ENCODE measurements at places on chromosomes 6 and 20. TPM values are rescaled to one million over a fixed set of nuclear protein-coding genes. Genes with fewer than 3 reads are reported as not detected.

POU3F2 gene
- total RNA-seq = not detected

DNA sequence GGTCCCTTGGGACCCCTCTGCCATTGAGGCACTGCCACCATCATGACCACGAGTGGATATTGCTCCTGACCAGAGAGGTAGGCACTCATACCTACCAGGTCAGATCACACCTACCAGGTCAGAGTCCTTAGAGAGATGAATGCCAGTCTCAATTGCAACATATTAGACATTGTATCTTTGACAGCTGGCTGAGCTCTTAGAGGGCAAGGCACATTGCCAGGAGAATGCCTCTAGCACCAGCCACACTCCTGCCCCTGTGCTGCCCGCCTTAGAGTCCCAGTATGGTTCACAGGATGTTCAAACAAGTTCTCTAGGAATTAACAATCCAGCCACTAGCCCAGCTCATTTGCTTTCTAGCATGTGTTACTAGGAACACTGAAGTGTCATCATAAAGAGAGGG, 65.9 kb downstream of the TMEM244 start:
- H3K4me3 ChIP-seq = no peak overlapping the region
- peaks cover 4% of the 10 kb centered on the region for H3K27me3 ChIP-seq
- no peak overlapping the region for H3K27ac ChIP-seq
- no peaks in the 10 kb centered on the region for H3K36me3 ChIP-seq

- no peak for DNase-seq
- H3K4me3 ChIP-seq = no peak overlapping the region
- H3K27ac ChIP-seq = no peak overlapping the region
- no peaks in the 10 kb centered on the region for H3K27me3 ChIP-seq
- peaks cover 16% of the 10 kb centered on the region for H3K36me3 ChIP-seq
These were observed 136.2 kb downstream of the JARID2 start for GRCh38 chr6:15382089-15382488.

TNF gene
- 46.5 TPM for total RNA-seq

GPLD1 gene
- 0.10 TPM for total RNA-seq

- H3K4me1 ChIP-seq = no peaks in the 10 kb centered on the region
- peaks cover 2% of the 10 kb centered on the region for H3K27me3 ChIP-seq
- no peak for DNase-seq
These were observed 94.6 kb downstream of the FAXC start for GRCh38 chr6:99254616-99255550.

DNA sequence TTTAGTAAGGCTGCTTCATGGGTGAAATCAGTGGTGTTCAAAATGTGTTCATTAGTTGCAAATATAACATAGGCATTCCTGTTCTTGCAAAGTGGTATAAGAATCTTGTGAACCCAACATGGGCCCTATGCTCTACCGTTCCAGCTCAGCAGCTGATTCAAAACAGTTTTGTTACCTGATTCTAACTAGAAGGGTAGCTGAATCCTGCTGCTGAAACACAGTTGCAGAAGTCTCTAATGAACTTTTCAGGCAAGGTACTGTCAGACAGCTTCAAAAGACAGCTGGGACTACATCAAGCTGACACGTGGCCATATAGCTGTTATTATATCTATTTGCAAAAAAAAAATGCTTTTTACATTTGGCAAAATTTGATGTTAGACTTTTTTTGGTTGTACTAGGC, 22.7 kb downstream of the THEMIS start:
- DNase-seq = no peak
- H3K4me1 ChIP-seq = peaks cover 66% of the 10 kb centered on the region
- H3K27me3 ChIP-seq = no peaks in the 10 kb centered on the region
- H3K36me3 ChIP-seq = peaks cover 60% of the 10 kb centered on the region
- H3K27ac ChIP-seq = peak overlapping the region; percentile 31
- H3K4me3 ChIP-seq = no peak overlapping the region

DNA sequence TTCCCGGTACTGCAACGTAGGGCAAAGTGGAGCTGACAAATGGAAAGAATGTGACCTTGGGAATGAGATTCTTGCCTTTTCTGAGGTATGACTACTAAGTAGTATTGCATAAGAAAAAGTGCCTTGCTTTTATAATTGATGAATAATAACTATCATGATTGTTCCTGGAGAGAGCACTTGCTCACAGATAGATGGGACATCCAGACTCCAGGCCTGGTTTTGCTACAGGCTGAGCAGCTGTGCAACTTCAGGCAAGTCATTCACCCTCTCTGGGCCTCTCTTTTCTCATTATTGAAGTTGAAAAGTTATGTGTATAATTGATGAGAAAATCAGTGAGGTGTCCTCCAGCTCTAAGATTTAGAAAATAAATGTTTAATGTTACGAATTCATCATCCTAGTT, 53.6 kb upstream of the MBOAT1 start:
- no peak overlapping the region for H3K4me3 ChIP-seq
- H3K27me3 ChIP-seq = peaks cover 24% of the 10 kb centered on the region

DNA sequence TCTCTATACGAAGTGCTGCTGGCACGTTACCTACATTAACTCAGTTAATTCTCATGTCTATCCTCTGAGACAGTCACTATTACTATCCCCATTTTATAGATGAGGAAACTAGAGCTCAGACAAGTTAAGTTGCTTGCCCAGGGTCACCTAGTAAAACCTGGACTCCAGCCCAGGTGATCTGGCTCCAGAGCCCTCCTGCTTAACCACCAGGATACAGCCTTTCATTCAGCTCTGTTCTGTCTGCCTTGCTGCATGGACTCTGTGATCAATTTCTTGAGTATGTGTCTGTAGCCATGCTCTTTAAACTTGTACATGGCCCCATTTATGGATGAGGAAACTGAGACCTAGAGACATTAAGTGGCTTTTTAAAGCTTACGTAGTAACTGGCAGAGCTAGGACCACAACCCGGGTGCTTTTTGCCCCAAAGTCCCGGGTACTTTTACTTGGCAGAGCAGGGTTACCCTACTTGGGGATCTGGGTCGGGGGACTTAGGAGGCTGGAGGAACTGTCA, 4.7 kb downstream of the CDKN1A start:
- DNase-seq = no peak
- H3K4me3 ChIP-seq = no peak overlapping the region
- peaks cover 41% of the 10 kb centered on the region for H3K4me1 ChIP-seq
- H3K27me3 ChIP-seq = peaks cover 7% of the 10 kb centered on the region
- peak overlapping the region; percentile 76 for H3K27ac ChIP-seq
- peaks cover 50% of the 10 kb centered on the region for H3K36me3 ChIP-seq

PRL gene
- not detected for total RNA-seq

DNA sequence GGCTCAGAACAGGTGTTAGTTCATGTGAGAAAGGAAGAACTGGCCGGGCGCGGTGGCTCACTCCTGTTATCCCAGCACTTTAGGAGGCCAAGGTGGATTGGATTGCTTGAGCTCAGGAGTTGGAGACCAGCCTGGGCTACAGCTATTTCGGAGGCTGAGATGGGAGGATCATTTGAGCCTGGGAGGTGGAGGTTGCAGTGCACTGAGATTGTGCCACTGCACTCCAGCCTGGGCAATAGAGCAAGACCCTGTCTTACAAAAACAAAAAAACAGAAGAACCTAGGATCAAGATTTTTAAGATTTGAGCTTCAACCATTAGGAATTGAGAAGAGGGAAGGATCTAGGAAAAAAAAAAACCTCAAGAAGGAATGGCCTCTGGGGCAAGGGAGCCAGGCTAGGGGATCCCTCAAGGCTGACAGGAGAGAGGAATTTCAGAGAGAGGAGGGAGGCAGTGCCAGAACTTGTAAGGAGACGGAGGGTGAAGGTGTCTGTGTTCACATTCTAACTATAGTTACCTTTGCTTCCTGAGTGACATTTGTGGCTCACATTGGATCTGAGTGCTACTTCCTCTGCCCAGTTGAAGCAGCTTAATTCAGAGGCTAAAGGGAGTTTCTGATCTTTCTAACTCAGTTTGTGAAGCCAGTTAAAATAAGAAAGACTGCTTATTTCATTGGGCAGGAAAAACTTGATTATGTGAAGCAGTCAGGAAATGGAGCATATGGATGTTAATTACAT, 26.1 kb downstream of the CHMP4B start:
- peaks cover 32% of the 10 kb centered on the region for H3K36me3 ChIP-seq
- H3K4me3 ChIP-seq = no peak overlapping the region
- DNase-seq = no peak
- peak overlapping the region; percentile 79 for H3K27ac ChIP-seq
- peaks cover 63% of the 10 kb centered on the region for H3K4me1 ChIP-seq
- H3K27me3 ChIP-seq = no peaks in the 10 kb centered on the region

DNA sequence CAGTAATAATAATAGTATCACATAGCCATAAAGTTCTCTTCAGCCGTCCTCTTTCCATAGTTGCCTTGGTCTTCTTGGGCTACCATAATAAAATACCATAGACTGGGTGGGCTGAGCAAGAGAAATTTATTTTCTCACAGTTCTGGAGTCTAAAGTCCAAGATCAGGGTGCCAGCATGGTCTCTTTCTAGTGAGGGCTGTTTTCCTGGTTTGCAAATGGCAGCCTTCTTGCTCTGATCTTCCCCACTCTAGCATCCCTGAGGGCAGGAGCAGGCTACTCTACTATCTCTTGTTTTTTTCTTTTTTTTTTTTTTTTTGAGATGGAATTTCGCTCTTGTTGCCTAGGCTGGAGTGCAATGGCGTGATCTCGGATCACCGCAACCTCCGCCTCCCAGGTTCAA, 8.2 kb upstream of the BEND3 start:
- H3K27ac ChIP-seq = no peak overlapping the region
- H3K4me3 ChIP-seq = no peak overlapping the region
- H3K36me3 ChIP-seq = no peaks in the 10 kb centered on the region
- peaks cover 5% of the 10 kb centered on the region for H3K4me1 ChIP-seq
- DNase-seq = no peak
- peaks cover 3% of the 10 kb centered on the region for H3K27me3 ChIP-seq

GRCh38 chr20:34651200-34651599, 25.7 kb downstream of the PIGU start:
- no peaks in the 10 kb centered on the region for H3K4me1 ChIP-seq
- peaks cover 13% of the 10 kb centered on the region for H3K36me3 ChIP-seq
- H3K4me3 ChIP-seq = no peak overlapping the region
- DNase-seq = no peak
- no peaks in the 10 kb centered on the region for H3K27me3 ChIP-seq

- no peaks in the 10 kb centered on the region for H3K27me3 ChIP-seq
- H3K36me3 ChIP-seq = no peaks in the 10 kb centered on the region
These were observed 28.3 kb downstream of the MRS2 start for GRCh38 chr6:24431045-24431451.

GRCh38 chr6:167470836-167471547, 146.1 kb downstream of the TTLL2 start:
- H3K27ac ChIP-seq = no peak overlapping the region

GRCh38 chr6:46270336-46270735, 99.6 kb upstream of the ENPP5 start:
- H3K27ac ChIP-seq = no peak overlapping the region
- no peak overlapping the region for H3K4me3 ChIP-seq
- no peaks in the 10 kb centered on the region for H3K36me3 ChIP-seq
- no peak for DNase-seq

DNA sequence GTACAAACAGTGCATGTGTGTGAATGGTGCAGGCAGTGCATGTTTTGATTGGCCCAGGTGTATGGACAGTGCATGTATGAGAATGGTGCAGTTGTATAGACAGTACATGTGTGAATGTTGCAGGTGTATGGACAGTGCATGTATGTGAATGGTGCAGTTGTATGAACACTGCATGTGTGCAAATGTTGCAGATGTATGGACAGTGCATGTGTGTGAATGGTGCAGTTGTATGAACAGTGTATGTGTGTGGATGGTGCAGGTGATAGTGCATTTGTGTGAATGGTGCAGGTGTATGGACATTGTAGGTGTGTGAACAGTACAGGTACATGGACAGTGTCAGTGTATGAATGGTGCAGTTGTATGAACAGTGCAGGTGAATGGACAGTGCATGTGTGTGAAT, 4.0 kb upstream of the KLHL31 start:
- no peaks in the 10 kb centered on the region for H3K4me1 ChIP-seq
- no peak overlapping the region for H3K27ac ChIP-seq
- no peaks in the 10 kb centered on the region for H3K36me3 ChIP-seq
- H3K4me3 ChIP-seq = no peak overlapping the region
- no peak for DNase-seq

ARFRP1 gene
- total RNA-seq = 64.5 TPM

PRKN gene
- 0.94 TPM for total RNA-seq

DNA sequence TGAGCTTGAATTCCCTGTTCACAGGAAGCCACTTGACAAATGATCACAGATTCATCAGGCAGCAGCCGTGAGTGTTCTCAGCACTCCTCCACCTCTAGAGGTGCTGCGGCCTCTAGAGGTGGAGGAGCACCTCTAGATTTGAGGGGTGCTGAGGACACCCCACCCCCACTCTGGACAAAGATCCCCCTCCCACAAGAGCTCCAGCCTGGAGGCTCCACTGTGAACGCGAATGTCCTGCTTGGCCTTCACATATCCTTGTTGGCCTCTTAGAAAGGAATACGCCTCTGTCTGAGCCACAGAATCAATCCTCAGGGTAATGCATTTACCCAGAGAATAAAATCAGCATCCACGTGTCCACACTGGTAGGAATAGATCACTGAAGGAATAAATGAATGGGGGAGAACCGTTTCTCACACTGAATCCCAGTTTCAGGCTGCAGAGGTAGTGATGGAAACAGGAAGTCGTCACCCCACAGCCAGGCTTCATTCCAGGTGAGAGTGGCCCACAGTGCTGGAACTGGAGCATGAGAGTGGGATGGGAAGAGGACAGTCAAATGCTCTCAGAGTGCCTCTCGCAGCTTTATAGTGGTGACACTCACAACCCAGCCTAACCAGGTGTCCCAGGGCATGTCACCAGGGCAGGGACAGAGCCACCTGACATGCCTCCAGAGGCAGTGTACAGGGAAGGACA, 16.6 kb downstream of the NPEPL1 start:
- no peak overlapping the region for H3K4me3 ChIP-seq
- H3K27me3 ChIP-seq = no peaks in the 10 kb centered on the region
- H3K27ac ChIP-seq = no peak overlapping the region
- peak; percentile 2 for DNase-seq

GRCh38 chr6:53128842-53129241, 19.8 kb downstream of the GCM1 start:
- H3K4me3 ChIP-seq = no peak overlapping the region
- no peak overlapping the region for H3K27ac ChIP-seq
- DNase-seq = no peak
- no peaks in the 10 kb centered on the region for H3K4me1 ChIP-seq
- no peaks in the 10 kb centered on the region for H3K36me3 ChIP-seq

TSHZ2 gene
- total RNA-seq = 8.1 TPM

DNA sequence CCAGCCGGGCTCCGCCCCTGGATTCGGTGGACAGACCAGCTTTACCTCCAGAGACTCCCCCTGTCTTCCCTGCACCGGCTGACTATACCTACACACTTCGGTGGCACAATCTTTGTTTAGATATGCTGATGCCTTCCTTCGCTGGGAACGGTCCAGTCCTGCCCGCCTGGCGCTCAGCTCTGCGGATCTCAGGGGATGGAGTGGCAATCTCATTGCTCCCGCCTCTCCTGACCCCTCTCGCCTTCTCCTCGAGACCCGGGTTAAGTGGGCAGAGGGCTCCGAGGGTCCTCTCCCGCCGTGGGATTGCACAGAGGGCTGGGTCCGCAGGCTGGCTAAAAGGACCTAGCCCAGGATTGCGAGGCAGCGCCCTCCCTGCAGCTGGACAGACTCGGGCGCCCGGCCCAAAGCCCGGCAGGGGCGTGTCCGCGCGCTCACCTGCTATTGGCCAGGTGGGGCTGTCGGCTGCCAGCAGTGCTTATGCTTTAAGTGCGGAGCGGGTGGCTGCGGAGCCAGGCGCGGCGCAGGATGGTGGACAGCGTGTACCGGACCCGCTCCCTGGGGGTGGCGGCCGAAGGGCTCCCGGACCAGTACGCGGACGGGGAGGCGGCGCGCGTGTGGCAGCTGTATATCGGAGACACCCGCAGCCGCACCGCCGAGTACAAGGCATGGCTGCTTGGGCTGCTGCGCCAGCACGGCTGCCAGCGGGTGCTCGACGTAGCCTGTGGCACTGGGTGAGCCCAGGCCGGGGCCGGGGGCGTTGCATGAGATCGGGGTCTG, at the start of gene GNMT:
GNMT (plus strand) TSS at position 512 of the 777 bp plus-strand sequence; CDS start at position 526, 14 bp downstream.
- H3K27me3 ChIP-seq = peaks cover 4% of the 10 kb centered on the region
- peaks cover 8% of the 10 kb centered on the region for H3K36me3 ChIP-seq
- peaks cover 10% of the 10 kb centered on the region for H3K4me1 ChIP-seq
- no peak within 1 kb of the TSS for H3K27ac ChIP-seq
- peak within 1 kb of the TSS; percentile 40 for H3K4me3 ChIP-seq

Data from activated CD4-positive, alpha-beta T cell treated with anti-CD3 and anti-CD28 coated beads, Interleukin-2, amount 10 ng/mL, durations not matched to agents 7 days and 5 days (primary cell).